SJCRH30 (cell line): ENCODE measurements at places on chromosomes 7 and 10. TPM values are rescaled to one million over a fixed set of nuclear protein-coding genes. Genes with fewer than 3 reads are reported as not detected.

The HMX2 gene
- total RNA-seq = not detected in 2 replicates

The PSMC2 gene
- total RNA-seq = 198 and 208 TPM in 2 replicates

The SGCE gene
- total RNA-seq = 52.5 and 55.2 TPM in 2 replicates

The KIF11 gene
- total RNA-seq = 68.3 and 70.5 TPM in 2 replicates

The MACC1 gene
- 0.08 TPM in 2 replicates for total RNA-seq

The KEL gene
- total RNA-seq = 0.08 and 0.69 TPM in 2 replicates

The FOXI2 gene
- total RNA-seq = not detected in 2 replicates

The KIAA1549 gene
- total RNA-seq = 11.8 and 12.5 TPM in 2 replicates

The PAPOLB gene
- not detected in 2 replicates for total RNA-seq

The CNTNAP2 gene
- 0.05 TPM in 1 of 2 replicates, not detected in the other for total RNA-seq

The GSAP gene
- not detected in 2 replicates for total RNA-seq

The PTN gene
- total RNA-seq = 0.23 and 0.51 TPM in 2 replicates

The SFTPA2 gene
- total RNA-seq = not detected in 2 replicates

The GNGT1 gene
- total RNA-seq = 0.48 and 0.65 TPM in 2 replicates

The TMEM213 gene
- not detected in 2 replicates for total RNA-seq

The ANK3 gene
- total RNA-seq = 2.5 and 2.6 TPM in 2 replicates

The CDC14C gene
- total RNA-seq = 0.15 TPM in 1 of 2 replicates, not detected in the other

The SH2B2 gene
- total RNA-seq = 12.3 and 13.4 TPM in 2 replicates

The SUN3 gene
- not detected in 2 replicates for total RNA-seq

The PTPN20 gene
- total RNA-seq = not detected in 2 replicates

The MBLAC1 gene
- total RNA-seq = 1.4 and 1.6 TPM in 2 replicates

The ACHE gene
- total RNA-seq = 1.3 and 1.5 TPM in 2 replicates

The CAMK1D gene
- total RNA-seq = 0.63 and 1.1 TPM in 2 replicates

The CRHR2 gene
- total RNA-seq = not detected in 2 replicates

The MICALL2 gene
- total RNA-seq = 1.1 and 1.3 TPM in 2 replicates

The PDK4 gene
- total RNA-seq = 1.4 and 1.5 TPM in 2 replicates

The STRIP2 gene
- total RNA-seq = 11.4 and 16.7 TPM in 2 replicates

The VAX1 gene
- total RNA-seq = not detected in 2 replicates

The PALD1 gene
- 12.5 and 12.8 TPM in 2 replicates for total RNA-seq

The CPXM2 gene
- not detected in 2 replicates for total RNA-seq

The LOXL4 gene
- total RNA-seq = 8.1 and 8.7 TPM in 2 replicates

The MALRD1 gene
- not detected in 2 replicates for total RNA-seq

The MORN4 gene
- 1.9 and 2.9 TPM in 2 replicates for total RNA-seq

The CACNA2D1 gene
- total RNA-seq = 16.7 and 25.4 TPM in 2 replicates

The ASB10 gene
- total RNA-seq = not detected in 2 replicates

The HPS1 gene
- total RNA-seq = 2.0 and 2.8 TPM in 2 replicates

The VSTM4 gene
- 7.1 and 7.2 TPM in 2 replicates for total RNA-seq

The GFRA1 gene
- total RNA-seq = 24.3 and 26.5 TPM in 2 replicates

The MCM10 gene
- 49.5 and 53.1 TPM in 2 replicates for total RNA-seq

The NUPR2 gene
- total RNA-seq = not detected in 2 replicates

The NXPH1 gene
- not detected in 2 replicates for total RNA-seq

The REEP3 gene
- total RNA-seq = 14.7 and 16.4 TPM in 2 replicates

The NPY4R gene
- total RNA-seq = not detected in 2 replicates

The TPST1 gene
- total RNA-seq = 57.3 and 62.1 TPM in 2 replicates

The TMEM184A gene
- total RNA-seq = not detected in 2 replicates

The FRMD4A gene
- 17.1 and 18.1 TPM in 2 replicates for total RNA-seq

The FRMPD2 gene
- not detected in 2 replicates for total RNA-seq

The NEUROG3 gene
- total RNA-seq = 0.26 TPM in 1 of 2 replicates, not detected in the other

The HTRA1 gene
- total RNA-seq = 1.0 and 1.5 TPM in 2 replicates

The ASIC3 gene
- 1.3 and 1.5 TPM in 2 replicates for total RNA-seq

The OPN1SW gene
- not detected in 2 replicates for total RNA-seq

The PLPP4 gene
- total RNA-seq = 0.12 TPM in 1 of 2 replicates, not detected in the other
